ENCODE measurements at places on chromosomes 13 and 19.

DNA sequence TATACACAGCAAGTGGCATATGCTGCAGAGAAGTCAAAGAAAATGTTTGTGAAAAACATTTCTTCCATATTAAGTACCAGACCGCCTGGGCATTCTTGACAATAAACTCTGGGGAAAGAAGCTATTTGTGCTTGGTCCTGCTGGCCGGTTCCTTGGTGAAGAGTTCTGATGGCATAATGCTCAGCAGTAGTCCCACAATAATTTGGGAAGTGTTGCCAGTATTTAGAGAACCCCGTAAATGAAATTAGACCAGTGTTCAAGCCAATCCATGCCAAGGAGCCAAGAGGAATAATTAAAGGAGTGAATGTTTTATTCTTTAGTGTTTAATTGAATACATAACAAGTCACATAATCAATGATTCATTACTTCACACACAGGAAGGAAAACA is 6.3 kb downstream of the KCTD12 start:
- peak overlapping the region; percentile 29 for H3K27ac ChIP-seq
- no peaks in the 10 kb centered on the region for H3K27me3 ChIP-seq
- H3K36me3 ChIP-seq: no peaks in the 10 kb centered on the region
- peak overlapping the region; percentile 16 for H3K4me3 ChIP-seq
- DNase-seq: no peak
- H3K4me1 ChIP-seq: peaks cover 33% of the 10 kb centered on the region

GRCh38 chr19:38194061-38194701 is 29.8 kb downstream of the DPF1 start:
- DNase-seq: no peak
- peak overlapping the region; percentile 43 for H3K27ac ChIP-seq
- peaks cover 12% of the 10 kb centered on the region for H3K4me1 ChIP-seq

DNA sequence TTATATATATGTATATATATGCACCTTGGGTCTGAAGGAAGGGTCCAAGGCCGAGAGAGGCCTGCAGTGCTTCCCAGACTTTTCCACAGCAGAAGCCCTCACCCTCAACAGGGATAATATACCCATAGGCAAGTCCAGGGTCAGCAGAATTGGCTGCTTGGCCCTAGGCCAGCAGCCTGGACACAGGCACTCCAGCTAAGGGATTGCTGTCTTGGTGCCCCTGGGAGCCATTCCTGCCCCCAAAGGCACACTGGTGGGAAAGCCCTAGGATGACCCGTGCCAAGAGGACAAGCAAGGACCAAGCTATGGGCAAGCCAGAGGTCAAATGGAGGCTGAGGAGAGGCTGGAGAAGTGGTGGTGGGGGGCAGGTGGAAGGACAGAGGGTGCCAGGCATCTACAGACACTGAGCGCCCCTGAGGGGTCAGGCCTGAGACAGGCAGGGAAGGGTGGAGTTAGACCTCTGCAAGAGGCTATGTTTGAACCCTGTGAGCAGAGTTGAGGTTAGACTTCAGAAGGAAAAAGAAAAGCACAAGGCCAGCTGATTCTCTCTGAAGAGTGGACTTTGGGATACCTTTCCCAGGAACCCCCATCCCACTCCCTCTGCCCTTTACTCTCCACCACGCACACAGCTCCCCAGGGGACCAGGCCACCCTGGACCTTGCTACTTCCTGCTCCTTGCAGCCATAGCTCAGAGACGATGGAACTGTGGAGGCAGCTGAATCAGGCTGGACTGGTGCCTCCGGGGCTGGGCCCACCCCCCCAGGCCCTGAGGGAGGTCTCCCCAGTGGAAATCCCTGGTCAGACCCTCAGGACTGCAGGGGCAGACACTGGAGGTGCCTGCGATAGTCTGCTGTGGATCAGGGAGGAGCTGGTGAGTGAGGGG is at the start of gene ERICH4:
Gene ERICH4 (plus strand): TSS at position 684 of the 883 bp plus-strand sequence. CDS start 14 bp downstream, at position 698.
- no peak within 1 kb of the TSS for H3K4me3 ChIP-seq
- H3K4me1 ChIP-seq: peaks cover 12% of the 10 kb centered on the region
- H3K27me3 ChIP-seq: no peaks in the 10 kb centered on the region
- peaks cover 4% of the 10 kb centered on the region for H3K36me3 ChIP-seq

DNA sequence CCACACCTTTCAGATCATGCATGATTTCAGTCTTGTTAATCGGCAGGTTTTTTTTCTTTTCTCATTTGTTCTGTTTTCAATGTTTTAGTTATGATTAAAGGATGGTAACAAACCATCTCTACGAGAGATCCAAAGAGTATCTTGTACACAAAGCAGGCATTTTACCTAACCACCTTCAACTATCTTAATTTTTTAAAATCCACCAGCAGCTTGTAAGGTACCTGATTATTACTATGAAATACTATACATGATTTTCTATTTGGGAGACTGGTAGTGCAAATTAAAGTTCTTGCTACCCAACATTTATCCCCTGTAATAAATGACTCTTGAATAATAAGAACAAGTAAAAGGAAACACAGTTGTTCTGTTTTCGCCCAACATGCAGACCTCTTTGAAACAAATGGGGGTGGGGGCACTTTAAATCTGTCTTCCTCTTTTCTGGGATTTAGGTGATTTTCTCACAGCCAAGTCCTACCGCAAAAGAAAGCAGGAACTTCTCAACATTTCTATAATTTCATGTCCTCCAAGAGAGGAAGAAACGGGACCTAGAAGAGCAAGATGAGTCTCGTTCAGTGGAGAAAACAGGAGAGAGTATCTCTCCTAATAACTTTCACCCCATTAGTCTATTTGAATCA is 3.6 kb downstream of the POU4F1 start:
- DNase-seq: no peak
- H3K27me3 ChIP-seq: peaks cover 95% of the 10 kb centered on the region
- no peaks in the 10 kb centered on the region for H3K36me3 ChIP-seq
- peaks cover 3% of the 10 kb centered on the region for H3K4me1 ChIP-seq
- no peak overlapping the region for H3K27ac ChIP-seq
- no peak overlapping the region for H3K4me3 ChIP-seq

DNA sequence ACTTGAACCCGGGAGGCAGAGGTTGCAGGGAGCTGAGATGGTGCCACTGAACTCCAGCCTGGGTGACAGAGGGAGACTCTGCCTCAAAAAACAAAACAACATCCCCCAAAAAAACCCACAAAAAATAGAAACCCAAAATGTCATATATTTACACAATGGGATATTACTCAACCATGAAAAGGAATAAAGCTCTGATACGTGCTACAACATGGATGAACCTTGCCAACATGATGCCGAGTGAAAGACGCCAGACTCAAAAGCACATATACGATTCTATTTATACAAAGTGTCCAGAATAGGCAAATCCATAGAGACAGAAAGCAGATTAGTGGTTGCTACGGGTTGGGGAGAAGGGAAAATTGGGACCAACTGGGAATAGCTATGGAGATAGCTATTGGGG is 2.1 kb upstream of the TPRX1 start:
- H3K36me3 ChIP-seq: no peaks in the 10 kb centered on the region
- no peaks in the 10 kb centered on the region for H3K27me3 ChIP-seq
- no peak overlapping the region for H3K27ac ChIP-seq
- no peaks in the 10 kb centered on the region for H3K4me1 ChIP-seq
- H3K4me3 ChIP-seq: no peak overlapping the region
- no peak for DNase-seq

GRCh38 chr19:42433503-42434260 is 6.5 kb upstream of the LIPE start:
- H3K27me3 ChIP-seq: no peaks in the 10 kb centered on the region
- H3K27ac ChIP-seq: no peak overlapping the region
- no peaks in the 10 kb centered on the region for H3K4me1 ChIP-seq
- no peak for DNase-seq
- H3K36me3 ChIP-seq: no peaks in the 10 kb centered on the region

DNA sequence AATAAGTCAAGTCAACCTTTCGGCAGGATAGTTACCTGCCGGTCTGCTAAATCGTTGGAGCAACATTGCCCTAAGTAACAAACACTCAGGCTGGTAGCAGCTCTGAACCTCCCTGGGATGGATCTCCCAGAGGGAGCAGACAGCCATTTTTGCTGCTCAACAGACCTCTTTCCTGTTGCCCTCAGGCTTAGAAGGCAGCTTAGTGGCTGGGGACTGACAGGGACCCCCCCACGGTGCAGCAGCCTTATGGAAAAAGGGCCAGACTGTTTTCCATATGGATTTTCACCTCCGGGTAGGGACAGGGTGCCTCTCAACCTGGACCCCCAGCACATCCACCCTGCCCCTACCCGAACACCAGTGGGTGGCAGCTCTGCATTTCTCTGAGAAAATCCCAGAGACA is 49.7 kb downstream of the UBL3 start:
- no peaks in the 10 kb centered on the region for H3K36me3 ChIP-seq
- H3K4me3 ChIP-seq: no peak overlapping the region
- H3K27me3 ChIP-seq: no peaks in the 10 kb centered on the region
- DNase-seq: no peak
